ENCODE measurements at places on chromosomes 2 and 18.

DNA sequence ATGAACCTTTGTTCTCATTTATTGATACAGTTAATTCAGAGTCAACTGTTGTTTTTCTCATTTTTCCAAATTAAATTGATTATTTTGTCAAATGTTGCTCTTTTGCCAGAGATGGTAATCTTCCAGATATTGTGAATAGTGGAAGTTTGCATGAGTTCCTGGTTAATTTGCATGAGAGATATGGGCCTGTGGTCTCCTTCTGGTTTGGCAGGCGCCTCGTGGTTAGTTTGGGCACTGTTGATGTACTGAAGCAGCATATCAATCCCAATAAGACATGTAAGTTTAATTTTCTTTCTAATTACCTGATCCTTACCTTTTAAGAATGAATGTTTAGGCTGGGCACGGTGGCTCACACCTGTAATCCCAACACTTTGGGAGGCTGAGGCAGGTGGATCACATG is 7.8 kb downstream of the CYP20A1 start:
- DNase-seq, result no peak

DNA sequence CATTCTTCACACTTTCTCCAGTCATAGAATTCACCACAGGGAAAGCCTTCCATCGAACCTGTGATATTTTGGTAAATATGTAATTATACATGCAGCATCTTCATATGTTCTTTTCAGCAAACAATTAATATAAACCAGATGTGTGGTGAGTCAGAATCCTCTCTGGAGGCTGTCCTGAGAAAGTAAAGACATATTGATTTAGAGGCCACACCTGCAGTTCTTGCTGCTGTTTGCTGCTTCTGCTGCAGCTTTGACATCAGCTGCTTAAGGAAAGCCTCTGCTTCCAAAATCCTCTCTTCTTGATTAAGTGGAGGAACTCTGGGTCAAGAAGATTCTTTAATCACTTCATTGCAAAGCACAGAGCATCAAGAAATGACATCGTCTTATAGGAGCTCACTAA is 568.8 kb upstream of the ZEB2 start:
- peak; percentile 43 for DNase-seq

- DNase-seq, result peak; percentile 59
Observed at GRCh38 chr18:67875944-67876343, 359.4 kb upstream of the DSEL start.

GRCh38 chr18:3998698-3999333 is 456.3 kb downstream of the DLGAP1 start:
- peak; percentile 58 for DNase-seq

- DNase-seq, result peak; percentile 40
Observed at GRCh38 chr18:74493689-74494088, 2.5 kb upstream of the CNDP2 start.

GRCh38 chr18:44136326-44136725 is 544.4 kb upstream of the SETBP1 start:
- DNase-seq, result no peak

DNA sequence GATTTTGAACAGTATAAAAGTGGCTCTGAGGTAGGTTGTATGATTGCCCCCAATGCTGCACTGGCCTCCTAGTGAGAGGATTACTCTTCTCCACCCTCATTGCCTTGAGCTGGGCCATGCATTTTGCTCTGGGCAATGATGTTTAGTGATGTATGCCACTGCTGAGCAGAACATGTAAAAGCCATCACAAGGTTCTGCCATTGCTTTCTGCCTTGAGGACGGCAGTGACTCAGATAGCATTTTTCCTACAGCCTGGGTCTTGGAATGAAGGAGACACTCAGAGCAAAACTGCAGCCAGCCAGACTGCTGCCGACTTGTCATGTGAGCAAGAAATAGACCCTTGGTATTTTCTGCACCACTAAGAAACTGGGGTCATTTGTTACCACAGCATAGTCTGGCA is 27.6 kb downstream of the GPATCH11 start:
- DNase-seq, result no peak

Data from fibroblast of skin of right biceps (primary cell).